IMR-90 (cell line): ENCODE measurements at places on chromosomes 12 and 14. TPM values are rescaled to one million over a fixed set of nuclear protein-coding genes. Genes with fewer than 3 reads are reported as not detected.
A peak's percentile ranks its signal among the peaks of the same experiment; 100 is the strongest.

Gene TMEM52B
- polyA plus RNA-seq, result 2.4 and 3.6 TPM in 2 replicates

Gene RIN3
- polyA plus RNA-seq, result 11.1 and 11.6 TPM in 2 replicates

Gene PTPRQ
- 0.80 and 0.96 TPM in 2 replicates for polyA plus RNA-seq

Gene PLEKHD1
- polyA plus RNA-seq, result not detected in 2 replicates

Gene SLC15A4
- 14.3 and 15.4 TPM in 2 replicates for polyA plus RNA-seq

DNA sequence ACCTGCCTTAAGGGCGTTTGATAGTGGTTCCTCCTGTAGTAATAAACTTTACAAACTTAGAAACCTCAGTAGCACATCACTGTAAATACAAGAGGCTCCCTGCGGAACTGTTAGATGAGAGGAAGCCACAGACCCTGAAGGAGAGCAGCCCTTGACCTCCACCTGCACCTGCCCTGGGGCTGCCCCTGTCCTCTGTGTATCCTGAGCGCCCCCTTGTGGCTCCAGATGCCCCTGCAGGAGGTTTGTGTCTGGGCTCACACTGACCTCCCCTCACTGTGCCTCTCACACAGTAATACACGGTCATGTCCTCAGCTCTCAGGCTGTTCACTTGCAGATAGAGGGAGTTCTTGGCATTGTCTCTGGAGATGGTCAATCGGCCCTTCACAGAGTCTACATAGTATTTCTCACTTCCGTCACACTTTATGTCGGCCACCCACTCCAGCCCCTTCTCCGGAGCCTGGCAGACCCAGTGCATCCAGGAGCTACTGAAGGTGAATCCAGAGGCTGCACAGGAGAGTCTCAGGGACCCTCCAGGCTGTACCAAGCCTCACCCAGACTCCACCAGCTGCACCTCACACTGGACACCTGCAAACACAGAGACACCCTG lies 1059.8 kb downstream of the TMEM121 start:
- DNase-seq, result no peak

DNA sequence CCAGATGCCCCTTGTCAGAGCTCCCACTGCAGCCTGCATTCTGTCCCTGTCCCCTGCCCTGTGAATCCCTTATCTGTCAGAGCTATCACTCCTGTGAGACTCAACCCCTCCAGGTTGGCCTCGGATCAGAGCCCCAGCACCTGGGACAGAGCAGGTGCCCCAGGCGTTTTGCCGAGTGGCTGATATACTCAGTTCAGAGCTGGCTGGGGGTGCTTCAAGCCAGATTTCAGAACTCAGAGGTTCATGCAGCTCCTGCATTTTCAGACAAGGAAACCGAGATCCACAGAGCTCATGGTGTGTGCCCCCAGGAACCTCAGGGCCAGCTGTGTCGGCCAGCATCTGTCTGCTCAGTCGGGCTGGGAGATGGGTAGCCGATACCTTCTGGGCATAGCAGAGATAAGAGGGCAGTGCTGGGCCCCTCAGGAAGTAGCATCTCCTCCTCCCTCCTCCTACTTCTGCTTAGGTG lies 228.0 kb upstream of the RTL1 start:
- DNase-seq, result no peak

- DNase-seq, result no peak
Observed at GRCh38 chr14:71541271-71541670, 391.0 kb upstream of the RGS6 start.

DNA sequence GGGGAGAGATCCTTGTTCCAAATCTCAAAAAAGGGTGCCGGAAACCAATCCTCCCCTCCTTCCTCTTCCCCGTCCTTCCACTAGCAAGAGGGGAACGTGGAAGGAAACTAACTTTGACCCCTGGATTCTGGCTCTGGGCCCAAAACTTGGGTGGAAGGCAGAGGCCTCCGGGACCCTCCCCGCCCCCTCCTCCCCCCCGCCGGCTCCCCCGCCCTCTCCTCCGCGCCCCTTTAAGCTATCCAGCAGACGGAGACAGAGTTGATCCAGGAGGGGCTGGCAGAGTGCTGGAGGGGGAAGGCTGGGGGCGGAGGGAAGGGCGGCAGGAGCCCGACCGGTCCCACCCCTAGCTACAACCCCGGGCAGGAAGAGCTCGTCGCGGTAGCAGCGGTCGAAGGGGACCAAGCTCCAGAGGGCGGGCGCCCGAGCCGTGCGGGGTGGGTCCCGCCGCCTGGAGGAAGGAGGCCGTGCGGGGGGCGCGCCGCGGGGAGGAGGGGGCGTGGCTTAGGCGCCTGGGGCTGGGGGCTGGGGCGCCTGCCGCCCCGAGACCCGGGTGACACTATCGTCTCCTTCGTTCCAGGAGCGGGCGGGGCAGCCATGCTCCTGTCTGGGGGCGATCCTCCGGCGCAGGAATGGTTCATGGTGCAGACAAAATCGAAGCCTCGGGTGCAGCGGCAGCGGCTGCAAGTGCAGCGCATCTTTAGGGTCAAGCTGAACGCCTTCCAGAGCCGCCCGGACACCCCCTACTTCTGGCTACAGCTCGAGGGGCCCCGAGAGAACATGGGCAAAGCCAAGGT lies at the start of gene NYNRIN:
Gene NYNRIN (plus strand): TSS at position 351 of the 794 bp plus-strand sequence. CDS start 244 bp downstream, at position 595.
- DNase-seq, result peak; percentile 12

- no peak for DNase-seq
Observed at GRCh38 chr12:109082751-109083150, 10.5 kb downstream of the ALKBH2 start.

DNA sequence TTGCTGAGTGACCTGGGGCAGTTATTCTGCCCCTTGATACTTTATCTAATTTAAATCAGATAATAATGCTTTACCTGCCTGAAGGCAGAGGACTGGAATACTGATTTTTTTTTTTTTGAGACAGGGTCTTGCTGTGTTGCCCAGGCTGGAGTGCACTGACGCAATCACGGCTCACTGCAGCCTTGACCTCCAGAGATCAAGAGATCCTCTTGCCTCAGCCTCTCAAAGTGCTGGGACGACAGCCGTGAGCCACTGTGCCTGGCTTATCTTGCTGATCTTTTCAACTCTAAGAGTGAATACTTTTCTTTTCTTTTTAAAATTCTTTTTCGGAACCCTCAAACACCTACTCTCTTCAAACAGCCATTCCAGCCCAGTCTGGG lies 699 bp upstream of the B4GALNT3 start:
- no peak for DNase-seq

GRCh38 chr12:60209933-60210332 lies 614.1 kb downstream of the SLC16A7 start:
- DNase-seq, result no peak

- DNase-seq, result peak; percentile 58
Observed at GRCh38 chr14:96762650-96763049, 34.5 kb upstream of the VRK1 start.

GRCh38 chr12:130698106-130698505 lies 18.0 kb downstream of the RIMBP2 start:
- no peak for DNase-seq

DNA sequence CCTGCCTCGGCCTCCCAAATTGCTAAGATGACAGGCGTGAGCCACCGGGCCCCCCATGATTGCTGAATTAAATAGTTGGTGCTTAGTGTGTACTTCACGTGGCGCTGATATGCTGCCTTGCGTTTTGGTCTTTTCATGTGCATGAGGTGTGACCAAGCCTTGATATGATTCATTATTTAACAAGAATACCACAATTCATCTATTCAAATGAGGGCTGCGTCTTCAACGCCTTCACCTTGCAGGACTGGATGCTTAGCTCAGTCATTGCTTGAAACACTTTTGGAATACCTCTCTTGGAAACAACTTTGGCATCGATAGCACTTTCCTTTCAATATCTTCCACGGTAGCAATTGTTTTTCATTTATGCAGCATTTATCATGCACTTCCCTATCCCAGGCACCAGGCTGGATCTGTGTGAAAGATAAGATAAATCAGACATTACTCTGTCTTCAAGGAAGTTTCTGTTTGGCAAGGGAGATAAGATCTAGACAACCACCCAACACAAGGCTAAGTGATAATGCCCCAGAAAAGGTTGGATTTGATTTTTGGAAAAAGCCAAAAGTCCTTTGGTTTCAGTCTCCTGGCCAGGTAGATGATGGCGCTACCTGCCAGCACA lies 1.3 kb upstream of the TEAD4 start:
- no peak for DNase-seq

DNA sequence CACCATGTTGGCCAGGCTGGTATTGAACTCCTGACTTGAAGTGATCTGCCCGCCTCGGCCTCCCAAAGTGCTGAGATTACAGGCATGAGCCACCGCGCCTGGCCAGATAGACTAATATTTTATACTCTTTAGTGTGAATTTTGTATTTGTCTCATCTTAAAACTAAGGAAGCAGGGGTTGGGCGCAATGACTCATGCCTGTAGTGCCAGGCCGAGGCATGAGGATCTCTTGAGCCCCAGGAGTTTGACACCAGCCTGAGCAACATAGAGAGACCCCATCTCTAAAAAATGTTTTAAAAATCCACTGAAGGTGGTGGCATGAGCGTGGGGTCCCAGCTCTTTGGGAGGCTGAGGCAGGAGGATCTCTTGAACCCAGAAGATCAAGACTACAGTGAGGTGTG lies 9.0 kb downstream of the DYNC1H1 start:
- no peak for DNase-seq

- DNase-seq, result peak; percentile 26
Observed at GRCh38 chr12:107320929-107321631, 227.7 kb upstream of the CRY1 start.

DNA sequence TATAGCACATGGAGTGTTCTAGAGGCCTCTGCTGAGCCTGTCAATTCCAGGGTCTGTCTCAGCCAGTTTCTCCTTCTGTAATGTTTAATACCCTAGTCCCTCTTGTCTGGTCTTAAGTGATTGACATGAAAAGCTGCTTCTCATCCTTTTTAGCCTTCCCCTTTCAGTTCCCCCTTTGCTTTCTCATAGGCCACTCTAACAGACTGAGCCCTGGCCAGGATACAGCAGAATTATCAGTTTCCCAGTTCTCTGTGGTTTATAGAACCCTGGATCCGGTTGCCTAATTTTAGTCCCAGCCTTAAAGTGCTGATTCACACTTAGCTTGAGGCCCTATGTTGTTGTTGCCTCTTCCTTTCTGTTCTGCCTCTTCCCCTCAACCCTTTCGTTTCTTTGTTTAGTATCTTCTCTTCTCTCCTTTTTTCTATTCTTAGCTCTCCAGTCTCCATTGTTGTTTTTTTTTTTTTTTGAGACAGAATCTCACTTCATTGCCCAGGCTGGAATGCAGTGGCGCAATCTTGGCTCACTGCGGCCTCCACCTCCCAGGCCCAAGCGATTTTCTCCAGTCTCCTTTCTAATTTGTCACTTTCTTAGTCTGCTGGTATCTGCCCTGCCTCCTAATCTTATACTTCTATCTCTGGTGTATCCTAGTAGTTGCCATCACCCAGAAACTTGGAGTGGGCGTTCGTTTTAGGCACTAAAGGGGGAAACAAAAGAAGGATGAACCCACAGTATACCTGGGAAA lies 2.9 kb upstream of the BIN2 start:
- DNase-seq, result peak; percentile 49

DNA sequence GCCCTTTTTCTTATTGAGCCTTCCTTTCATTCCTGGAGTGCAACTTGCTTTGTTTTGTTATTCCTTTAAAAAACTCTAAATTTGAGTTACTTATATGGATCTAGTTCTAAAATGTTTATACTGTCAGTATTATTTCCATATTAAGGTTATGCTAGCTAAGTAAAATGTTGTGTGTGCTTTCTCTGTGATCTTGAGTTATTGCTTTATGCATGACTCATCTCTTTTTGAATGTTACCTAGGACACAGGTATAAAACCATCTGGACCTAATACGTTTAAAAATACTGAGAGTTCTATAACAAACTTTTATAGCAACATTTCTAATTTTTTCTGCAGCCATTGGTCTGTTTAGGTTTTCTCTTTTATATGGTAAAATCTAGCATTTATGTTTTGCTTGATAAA lies 132.8 kb upstream of the LGR5 start:
- no peak for DNase-seq

GRCh38 chr14:25394791-25395391 lies 344.9 kb upstream of the STXBP6 start:
- DNase-seq, result no peak
